ENCODE measurements at places on chromosomes 7 and 10.

DNA sequence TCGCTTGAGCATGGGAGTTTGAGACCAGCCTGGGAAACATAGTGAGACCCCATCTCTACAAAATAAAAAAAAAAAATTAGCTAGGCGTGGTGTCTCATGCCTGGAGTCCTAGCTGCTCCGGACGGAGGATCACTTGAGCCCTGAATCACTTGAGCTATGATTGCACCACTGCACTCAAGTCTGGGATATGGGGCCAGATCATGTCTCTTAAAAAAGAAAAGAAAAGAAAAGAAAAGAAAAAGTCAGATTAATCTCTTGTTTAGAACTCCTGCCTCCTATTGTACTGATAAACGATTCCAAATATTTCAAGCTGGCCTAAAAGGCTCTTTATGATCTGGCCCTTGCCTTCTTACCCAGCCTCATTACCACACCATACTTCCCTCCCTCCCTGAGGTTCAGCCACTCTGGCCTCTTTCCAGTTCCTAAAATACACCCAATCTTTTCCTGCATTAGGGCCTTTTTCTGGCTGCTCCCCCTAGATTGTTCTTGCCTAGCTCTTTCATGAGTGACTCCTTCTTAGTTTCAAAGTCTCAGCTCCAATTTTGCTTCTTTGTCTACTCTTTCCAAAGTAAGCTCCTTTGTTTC lies 41.7 kb downstream of the VCL start:
- DNase-seq = no peak

- DNase-seq = no peak
Measured at GRCh38 chr7:142485617-142486226, 227.9 kb upstream of the PRSS58 start.

DNA sequence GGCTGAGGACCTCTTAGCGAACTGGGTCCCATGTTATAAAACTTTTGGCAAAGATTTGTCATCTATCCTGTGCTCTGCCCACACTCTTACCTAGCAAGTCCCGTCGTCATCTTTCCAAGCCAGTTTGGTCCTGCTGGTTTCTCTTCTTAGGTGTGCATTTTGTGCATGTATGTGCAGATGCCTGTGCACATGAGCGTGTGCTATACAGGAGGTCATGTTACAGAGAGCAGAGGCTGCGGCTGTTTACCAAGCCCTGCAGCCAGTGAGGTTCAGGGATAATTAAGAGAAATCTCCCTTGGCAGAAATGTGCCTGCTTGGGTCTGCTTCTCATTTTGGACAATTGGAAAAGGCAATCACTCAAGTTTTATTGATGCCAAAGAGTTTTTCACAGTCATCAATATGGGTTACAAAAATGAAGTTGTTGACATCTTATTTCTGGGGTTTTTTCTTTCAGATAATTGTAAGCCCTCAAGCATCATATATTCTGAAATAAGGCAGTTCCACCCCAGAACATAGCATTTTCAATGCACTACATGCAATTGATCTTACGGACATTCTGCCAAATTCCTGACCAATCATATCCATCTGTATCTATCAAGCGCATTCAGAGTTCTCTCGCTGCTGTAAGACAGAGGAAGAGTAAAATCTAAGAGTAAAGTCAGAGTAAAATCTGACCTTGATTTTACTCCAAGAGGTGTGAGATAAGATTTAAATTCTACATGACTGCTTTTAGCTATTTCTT lies 361.4 kb upstream of the ZNF32 start:
- no peak for DNase-seq

- DNase-seq = no peak
Measured at GRCh38 chr7:139339698-139340036, 1.5 kb upstream of the FMC1 start.

DNA sequence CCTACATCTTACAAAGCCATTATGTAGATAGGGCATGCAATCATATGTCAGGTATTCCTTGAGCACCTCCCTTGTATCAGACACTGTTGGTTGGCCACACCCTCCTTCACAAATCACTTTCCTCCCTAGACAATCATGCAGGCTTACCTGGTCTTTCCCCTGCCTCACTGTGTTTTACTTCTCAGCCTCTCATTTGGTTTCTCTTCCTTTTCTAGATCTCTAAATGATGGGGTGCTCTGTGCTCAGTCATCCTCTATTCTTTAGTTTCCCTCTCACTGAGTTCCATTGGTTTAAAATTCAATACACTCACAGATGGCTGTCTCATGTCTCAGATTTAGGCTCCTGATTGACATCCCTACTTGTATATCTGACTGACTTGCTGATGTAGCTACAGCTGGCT lies 31.4 kb downstream of the ANK3 start:
- no peak for DNase-seq

DNA sequence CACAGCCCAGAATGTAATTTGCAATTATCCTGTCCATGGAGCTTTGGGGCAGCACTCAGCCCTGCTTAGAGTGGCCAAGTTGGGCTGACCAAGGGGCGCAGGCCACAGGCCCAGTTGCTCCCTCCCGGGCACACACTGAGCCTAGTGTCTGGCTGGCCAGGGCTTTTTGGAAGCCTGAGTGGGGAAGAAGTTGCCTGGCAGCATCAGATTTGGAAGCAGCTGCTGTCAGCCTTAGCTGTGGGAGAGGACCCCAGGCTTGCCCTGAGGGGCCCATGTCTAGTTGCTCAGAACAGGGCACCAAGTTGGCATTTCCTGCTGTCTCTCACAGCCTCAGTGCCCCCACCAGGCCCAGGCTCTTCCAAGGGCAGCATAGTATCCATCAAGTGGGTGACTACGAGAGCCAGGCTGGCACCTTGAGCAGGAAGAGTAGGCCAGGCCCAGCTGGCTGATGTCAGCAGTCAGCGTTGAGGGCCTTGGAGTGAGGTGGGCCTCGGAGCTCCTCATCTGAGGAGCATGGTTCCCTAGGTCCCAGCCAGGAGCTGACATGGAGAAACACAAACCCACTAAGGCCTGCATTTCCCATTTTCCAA lies 14.4 kb downstream of the ANTXRL start:
- no peak for DNase-seq

DNA sequence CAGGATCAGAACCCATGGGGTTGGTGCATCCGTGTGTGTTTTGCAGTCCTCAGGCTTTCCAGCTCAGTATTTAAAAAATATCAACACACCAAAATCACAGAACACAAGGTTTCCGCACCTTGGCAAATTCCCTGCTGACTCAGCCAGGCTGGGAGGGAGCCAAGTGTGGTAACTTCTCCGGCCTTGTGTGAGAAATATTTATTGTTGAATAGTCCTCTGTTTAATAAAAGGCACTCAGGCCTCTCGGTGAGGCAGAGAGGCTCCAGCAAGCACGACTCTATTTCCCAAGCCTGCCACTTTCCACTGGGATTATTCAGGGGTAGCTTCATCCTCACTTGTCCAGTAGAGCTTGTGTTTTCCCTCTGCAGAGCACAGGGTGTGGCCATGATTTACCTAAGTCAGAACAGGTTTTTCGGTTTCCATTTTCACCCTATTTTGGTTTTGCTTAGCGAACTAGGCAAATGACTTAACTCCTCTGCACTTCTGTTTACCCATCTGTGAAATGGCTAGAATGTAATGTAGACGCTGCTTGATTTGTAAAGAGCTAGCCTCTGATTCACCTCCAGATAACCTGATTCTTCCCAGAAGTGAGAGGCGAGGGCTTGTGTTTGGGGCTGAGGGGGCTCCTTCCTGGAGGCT lies 13.0 kb upstream of the CHST15 start:
- no peak for DNase-seq

DNA sequence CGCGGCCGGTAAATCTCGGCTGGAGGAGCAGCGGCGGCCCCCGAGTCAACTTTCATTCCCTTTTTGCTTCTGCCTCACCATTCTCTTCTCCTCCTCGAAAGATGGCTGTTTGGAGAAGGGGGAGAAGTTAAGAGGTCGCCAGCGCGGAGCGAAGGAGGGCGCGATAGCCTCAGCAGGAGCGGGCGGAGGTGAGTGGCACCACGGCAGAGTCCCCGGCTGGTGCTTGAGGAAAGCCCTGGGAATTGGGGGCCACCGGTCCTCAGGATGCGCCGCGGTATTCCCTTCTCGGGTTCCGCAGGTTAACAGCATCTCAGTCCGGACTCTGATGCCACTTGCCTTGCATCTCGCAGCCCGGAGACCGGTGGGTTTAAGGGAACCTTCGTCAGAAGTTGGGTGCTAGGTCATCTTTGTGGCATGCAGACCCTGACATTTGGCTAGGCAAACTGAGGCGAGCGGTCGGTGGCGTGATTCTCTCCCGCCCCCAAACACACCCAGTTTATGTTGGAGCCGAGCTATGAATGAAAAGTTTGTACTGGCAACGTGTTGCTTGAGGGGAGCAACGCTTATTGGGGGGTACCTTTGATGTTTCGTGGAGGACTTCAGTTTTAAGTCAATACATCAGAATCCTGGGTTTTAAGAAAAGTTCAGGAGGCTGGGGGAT lies 59.5 kb upstream of the PRPS1L1 start:
- no peak for DNase-seq

DNA sequence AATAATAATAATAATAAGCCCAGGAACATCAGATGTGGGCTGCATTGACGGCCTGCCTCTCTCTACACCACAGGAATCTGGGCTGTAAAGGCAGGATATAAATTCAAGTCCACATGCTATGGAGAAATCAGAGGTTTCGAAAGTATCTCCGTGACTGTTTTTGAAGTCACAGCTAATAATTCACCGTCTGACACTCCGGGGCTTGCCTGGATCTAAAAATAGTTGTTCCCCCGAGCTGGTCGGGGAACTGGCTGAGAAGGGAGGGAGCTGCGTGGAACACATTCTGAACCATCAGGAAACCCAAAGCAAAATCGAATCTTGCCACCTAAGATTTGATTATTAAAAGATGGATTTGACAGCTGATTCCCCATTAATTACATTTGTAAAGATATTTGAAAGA lies 35.4 kb downstream of the KLF6 start:
- DNase-seq = no peak

DNA sequence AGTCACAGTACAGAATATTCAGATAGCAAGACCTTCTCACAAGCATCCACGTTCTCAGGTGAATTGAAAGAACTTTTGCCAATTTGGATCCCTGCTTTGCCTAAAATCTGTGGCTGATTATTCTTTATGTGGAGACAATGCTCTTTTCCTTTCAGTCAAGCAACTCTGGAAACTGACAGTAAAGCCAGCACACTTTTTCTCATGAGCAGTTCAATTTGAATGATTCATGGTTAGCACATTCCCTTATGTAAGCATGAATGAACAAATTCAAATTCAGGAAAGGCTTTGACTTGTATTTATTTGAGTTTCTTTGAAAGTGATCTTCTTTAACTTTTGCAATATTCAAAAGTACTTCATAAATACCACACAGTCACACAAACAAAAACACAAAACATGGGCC lies 57.6 kb downstream of the MEOX2 start:
- no peak for DNase-seq

GRCh38 chr10:75187961-75188426 lies 22.6 kb upstream of the VDAC2 start:
- DNase-seq = peak; percentile 25

DNA sequence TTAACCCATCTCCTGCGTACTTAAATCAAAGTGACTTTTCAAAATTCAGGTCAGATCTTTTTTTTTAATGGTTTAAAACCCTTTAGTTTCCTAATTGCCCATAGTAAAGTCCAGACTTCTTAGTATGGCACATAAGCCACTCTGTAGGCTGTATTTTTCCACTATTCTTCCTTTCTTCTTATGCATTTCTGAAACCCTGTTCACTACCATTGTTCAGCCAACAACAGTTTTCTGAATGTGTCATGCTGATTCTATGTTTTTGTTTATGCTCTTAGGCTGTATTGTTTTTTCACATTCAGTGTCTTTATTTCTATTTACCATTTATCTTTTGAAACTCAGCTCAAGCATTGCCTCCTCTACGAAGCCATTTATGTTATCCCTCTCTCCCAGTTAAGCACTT lies 26.7 kb downstream of the CCSER2 start:
- DNase-seq = no peak

- DNase-seq = no peak
Measured at GRCh38 chr10:78194539-78195402, 161.1 kb downstream of the RPS24 start.

- no peak for DNase-seq
Measured at GRCh38 chr10:79045566-79046175, 23.1 kb upstream of the ZMIZ1 start.

GRCh38 chr7:112371701-112372100 lies 78.6 kb upstream of the IFRD1 start:
- no peak for DNase-seq

- DNase-seq = no peak
Measured at GRCh38 chr10:94180576-94180975, 182.2 kb downstream of the NOC3L start.

- DNase-seq = peak; percentile 22
Measured at GRCh38 chr10:86688398-86688921, 20.1 kb downstream of the LDB3 start.

Measured in substantia nigra (tissue), 51 donors.